CD4-positive, alpha-beta T cell (primary cell): ENCODE measurements at places on chromosomes 16 and 17.

DNA sequence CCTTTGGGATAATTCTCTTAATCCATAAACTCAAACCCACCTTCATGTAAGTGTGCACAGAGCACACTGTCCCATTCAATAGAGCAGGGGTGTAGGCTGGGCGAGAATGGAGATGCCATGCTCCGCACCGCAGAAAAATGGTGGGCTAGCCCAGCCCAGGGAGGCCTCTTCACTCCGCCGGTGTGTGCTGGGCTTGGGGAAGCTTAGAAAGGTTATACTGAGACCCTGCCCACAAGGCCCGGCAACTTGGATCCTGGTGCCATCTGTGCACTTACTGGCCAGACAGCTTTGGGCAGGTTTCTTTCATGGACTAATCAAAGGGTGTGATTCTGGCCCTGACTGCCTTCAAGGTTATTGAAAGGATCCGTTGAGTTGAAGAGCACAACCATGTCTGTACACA, 3.7 kb upstream of the STAT5A start:
- H3K4me1 ChIP-seq = peaks cover 46% of the 10 kb centered on the region
- H3K27me3 ChIP-seq = no peaks in the 10 kb centered on the region
- no peaks in the 10 kb centered on the region for H3K36me3 ChIP-seq
- no peak overlapping the region for H3K27ac ChIP-seq

DNA sequence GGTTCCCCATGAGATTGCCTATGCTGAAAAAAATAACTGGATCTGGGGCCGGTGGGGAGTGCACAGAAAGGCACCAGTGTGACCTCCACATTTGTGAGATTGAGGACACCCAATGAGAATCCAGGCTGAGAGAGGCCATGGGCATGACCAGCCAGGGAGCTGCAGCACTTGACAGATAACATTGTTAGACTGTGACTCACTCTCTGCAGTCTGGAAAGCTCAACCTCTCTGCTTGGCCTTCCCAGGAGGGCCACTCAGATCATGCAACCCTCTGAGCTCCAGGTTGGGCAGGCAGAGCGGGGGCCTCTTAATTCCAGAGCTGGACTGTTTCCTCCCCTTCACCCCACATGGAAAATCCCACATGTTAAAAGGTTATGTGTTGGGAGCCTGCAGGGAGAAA, 30.1 kb downstream of the FZD2 start:
- H3K27me3 ChIP-seq = no peaks in the 10 kb centered on the region
- H3K4me3 ChIP-seq = no peak overlapping the region
- no peak overlapping the region for H3K27ac ChIP-seq
- no peak for DNase-seq
- H3K4me1 ChIP-seq = no peaks in the 10 kb centered on the region

DNA sequence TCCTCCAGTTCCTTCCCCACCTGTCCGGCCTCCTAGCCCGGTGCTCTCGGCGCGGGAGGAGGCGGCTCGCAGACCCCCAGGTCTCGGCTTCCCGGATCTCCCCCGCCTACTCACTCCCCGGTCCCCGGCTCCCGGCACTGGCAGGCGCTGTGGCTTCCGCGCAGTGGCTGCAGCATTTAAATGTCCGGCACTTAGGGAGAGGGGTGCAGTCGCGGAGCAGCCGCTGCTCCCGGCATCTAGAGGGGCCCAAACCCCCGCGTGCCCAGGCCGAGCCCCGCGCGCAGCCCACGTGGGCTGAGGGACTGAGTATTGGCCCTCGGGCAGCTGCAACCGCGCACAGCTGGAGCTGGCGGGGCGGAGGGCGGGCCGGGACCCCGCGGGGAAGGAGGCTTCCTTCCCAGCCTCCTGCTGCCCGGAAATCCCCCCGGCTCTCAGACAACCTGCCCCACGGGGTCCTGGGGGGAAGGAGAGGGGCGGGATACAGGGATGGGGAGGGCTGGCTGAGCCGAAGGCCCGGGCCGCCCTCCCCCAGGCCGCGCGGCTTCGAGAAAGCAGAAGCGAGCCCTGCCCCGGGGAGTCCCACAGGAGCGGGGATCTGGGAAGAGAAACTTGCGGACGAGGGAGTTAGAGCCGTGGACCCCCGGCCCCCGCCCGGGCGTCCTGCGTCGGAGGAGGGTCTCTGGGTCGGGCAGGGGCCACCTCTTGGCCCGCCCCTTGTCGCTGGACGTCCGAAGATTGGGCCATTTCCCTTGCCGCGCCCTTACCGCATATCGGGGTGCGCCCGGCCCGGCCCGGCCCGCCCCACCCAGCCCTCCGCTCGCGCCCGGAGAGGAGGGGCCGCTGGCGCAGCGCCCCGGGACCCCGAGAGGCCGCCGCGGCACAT, at the start of gene MMP25:
Gene MMP25, plus strand, starts transcription at position 804 of the 883 bp plus-strand sequence. CDS start 357 bp downstream, outside the sequence.
- H3K4me3 ChIP-seq = peak within 1 kb of the TSS; percentile 44
- H3K36me3 ChIP-seq = no peaks in the 10 kb centered on the region
- H3K4me1 ChIP-seq = peaks cover 34% of the 10 kb centered on the region
- no peak within 1 kb of the TSS for H3K27ac ChIP-seq

GRCh38 chr17:39057701-39058206, 90.6 kb upstream of the FBXO47 start:
- no peak for DNase-seq
- peaks cover 12% of the 10 kb centered on the region for H3K4me1 ChIP-seq
- no peaks in the 10 kb centered on the region for H3K27me3 ChIP-seq
- H3K36me3 ChIP-seq = no peaks in the 10 kb centered on the region
- H3K4me3 ChIP-seq = no peak overlapping the region
- H3K27ac ChIP-seq = no peak overlapping the region
